ENCODE measurements at places on chromosomes 16 and 17. TPM values are rescaled to one million over a fixed set of nuclear protein-coding genes. Genes with fewer than 3 reads are reported as not detected.

- no peak for DNase-seq
Measured at GRCh38 chr17:58381124-58382035, 29.4 kb upstream of the SUPT4H1 start.

The CFAP52 gene
- total RNA-seq: not detected

The NOB1 gene
- 44.9 TPM for total RNA-seq

- DNase-seq: no peak
Measured at GRCh38 chr17:58643147-58643546, 48.7 kb downstream of the TEX14 start.

DNA sequence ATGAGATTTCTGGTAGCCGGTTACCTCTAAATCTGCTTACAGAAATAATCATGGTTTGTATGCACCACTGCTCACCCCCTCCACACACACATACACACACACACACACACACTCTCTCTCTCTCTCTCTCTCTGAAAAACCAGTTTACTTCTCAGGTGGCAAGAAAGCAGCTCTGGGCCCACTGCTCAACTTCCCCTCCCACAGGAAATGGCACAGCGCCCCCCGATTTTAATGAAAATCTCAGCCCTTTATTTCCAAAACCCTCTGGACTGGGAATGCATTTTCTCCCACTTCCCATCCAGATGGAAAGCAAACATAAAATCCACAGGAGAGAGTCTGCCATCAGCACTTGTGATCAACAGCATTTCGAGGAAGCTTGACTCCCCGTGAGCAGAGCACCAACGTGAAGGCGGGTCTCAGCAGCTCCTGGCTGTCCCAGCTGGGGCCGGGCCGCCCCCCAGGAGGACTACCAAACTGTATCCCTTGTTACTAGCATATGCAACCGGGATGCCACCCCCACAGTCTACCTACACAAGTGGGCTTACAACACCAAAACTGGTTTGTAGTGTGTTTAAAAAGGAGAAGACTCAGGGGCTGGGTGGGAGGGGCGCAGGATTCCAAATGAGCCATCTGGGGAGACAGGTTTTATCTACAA, 121.1 kb downstream of the SLC39A11 start:
- DNase-seq: no peak

The GRAPL gene
- 188 TPM for total RNA-seq

- DNase-seq: no peak
Measured at GRCh38 chr16:86848821-86849220, 270.5 kb downstream of the FOXL1 start.

GRCh38 chr17:40995116-40995515, 1.2 kb upstream of the KRTAP3-3 start:
- no peak for DNase-seq

The LITAFD gene
- not detected for total RNA-seq

The IKZF3 gene
- total RNA-seq: 178 TPM

GRCh38 chr17:50199803-50200456, 1.5 kb downstream of the COL1A1 start:
- peak; percentile 80 for DNase-seq

- DNase-seq: no peak
Measured at GRCh38 chr16:49620869-49621240, 235.1 kb downstream of the ZNF423 start.

GRCh38 chr16:68242926-68243858, 2.0 kb upstream of the PLA2G15 start:
- DNase-seq: no peak

- DNase-seq: no peak
Measured at GRCh38 chr16:11794447-11794846, 2.6 kb downstream of the ZC3H7A start.

The ZNF423 gene
- not detected for total RNA-seq

DNA sequence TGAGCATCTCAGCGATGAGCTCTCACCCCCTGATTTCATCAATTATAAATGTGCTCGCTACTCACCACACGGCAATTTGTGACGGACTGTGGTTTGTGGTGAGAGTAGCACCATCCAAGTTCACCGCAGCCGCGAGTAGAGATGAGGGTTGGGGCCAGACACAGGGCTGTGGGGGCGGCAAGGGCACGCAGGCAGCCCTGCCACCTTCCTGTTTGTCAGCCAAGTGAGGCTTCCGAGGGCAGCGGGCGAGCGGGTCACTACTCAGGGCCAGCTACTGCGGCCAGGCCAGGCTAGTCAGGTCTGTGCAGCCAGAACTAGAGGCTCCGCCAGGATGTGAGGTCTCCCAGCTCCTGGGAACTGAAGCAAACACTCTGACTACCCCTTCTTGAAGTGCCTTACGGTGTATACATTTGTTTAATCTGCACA, 39.6 kb upstream of the MEOX1 start:
- DNase-seq: peak; percentile 34
